MCF 10A (cell line): ENCODE measurements at places on chromosomes 1 and 21.

GRCh38 chr1:7664893-7665250 lies 106.2 kb upstream of the VAMP3 start:
- H3K27ac ChIP-seq, result no peak overlapping the region
- no peak for DNase-seq
- no peaks in the 10 kb centered on the region for H3K27me3 ChIP-seq
- no peaks in the 10 kb centered on the region for H3K36me3 ChIP-seq
- no peak overlapping the region for H3K4me3 ChIP-seq
- no peaks in the 10 kb centered on the region for H3K4me1 ChIP-seq

DNA sequence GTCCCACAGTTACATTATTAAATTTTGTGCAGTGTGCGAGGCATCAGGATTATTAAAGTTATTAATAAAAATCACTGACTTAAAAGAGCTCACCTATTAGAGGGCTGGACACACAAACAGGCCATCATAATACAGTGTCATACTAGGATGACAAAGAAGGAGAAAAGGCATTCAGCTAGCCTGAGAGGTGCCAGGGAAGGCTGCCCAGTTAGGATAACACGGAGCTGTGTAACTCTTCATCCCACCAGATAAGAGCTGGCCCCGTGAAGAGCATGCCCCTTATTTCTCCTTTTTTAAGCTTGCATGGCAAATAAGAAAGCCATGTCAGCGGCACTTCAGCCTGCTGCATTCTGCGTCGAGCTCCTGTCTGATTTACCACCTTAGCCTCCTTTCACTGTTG lies 109.5 kb downstream of the KCNK1 start:
- no peak overlapping the region for H3K4me3 ChIP-seq
- H3K27me3 ChIP-seq, result no peaks in the 10 kb centered on the region
- no peak overlapping the region for H3K27ac ChIP-seq
- DNase-seq, result no peak

GRCh38 chr1:206570529-206570928 lies 41.7 kb downstream of the EIF2D start:
- H3K4me1 ChIP-seq, result peaks cover 7% of the 10 kb centered on the region

- H3K4me1 ChIP-seq, result no peaks in the 10 kb centered on the region
- H3K36me3 ChIP-seq, result no peaks in the 10 kb centered on the region
- DNase-seq, result no peak
Observed at GRCh38 chr1:118979754-118980575, 8.2 kb downstream of the TBX15 start.

DNA sequence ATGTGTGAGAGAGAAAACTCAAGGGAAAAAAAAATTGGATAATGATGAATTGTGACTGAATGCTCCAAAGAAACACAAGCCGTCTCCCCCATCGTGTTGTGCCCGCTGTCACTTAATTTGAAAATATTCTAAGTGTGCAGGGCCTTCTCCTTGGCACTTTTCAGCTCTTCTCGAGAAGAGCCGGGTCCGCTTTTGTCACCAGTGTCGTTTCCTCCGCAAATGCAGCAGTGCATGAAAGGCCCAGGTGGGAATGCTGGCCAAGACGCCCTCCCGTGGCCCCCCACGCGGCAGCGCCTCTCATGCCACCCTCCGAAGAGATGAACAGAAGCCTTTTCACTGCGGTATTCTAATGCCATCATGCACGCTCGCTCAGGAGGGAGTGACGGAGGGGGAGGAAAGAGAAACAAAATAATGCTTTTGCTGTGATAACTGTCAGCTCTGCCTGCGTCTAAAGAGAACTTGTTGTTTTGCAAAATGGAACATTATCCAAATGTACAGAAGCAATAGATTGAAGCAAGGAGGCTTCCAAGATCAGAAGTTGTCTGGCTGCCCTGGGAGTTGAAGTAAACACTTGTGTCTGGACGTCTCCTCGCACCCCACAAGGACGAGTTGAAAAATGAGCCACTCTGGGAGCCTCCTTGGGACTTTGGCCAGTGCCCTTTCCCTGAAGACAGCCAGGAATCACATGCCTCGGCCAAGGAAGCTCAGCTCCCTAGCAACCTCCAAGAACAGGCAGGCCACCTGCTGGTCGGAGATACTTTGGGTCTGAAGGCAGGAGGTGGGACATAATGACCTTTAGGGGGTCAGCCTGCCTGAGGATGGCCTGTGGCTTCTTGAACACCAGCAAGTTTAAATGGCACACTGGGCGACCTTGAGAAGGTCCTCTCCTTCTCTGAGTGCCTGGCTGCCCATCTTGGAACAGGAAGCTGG lies 166.1 kb upstream of the ZC3H12A start:
- H3K27ac ChIP-seq, result no peak overlapping the region
- no peak overlapping the region for H3K4me3 ChIP-seq
- H3K36me3 ChIP-seq, result no peaks in the 10 kb centered on the region
- DNase-seq, result no peak

DNA sequence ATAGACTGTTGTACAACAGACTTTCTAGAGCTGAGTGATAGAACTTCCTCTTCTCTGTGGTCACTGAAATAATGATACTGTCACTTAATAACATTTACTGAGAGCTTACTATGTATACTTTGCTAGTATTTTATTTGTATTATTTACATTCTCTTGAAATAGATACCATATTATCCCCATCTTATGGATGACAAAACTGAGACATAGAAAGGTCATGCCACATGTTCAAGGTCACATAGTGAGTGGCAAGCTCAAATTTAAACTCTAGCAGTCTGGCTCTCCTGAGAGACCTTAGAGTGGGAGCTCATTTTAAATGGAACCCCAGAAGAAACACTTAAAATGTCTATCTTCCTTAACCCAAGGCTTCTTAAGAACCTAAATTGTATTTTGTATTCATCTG lies 266.6 kb upstream of the CAMK1G start:
- H3K4me1 ChIP-seq, result peaks cover 14% of the 10 kb centered on the region
- H3K27ac ChIP-seq, result no peak overlapping the region
- no peak for DNase-seq
- no peak overlapping the region for H3K4me3 ChIP-seq
- H3K36me3 ChIP-seq, result no peaks in the 10 kb centered on the region

DNA sequence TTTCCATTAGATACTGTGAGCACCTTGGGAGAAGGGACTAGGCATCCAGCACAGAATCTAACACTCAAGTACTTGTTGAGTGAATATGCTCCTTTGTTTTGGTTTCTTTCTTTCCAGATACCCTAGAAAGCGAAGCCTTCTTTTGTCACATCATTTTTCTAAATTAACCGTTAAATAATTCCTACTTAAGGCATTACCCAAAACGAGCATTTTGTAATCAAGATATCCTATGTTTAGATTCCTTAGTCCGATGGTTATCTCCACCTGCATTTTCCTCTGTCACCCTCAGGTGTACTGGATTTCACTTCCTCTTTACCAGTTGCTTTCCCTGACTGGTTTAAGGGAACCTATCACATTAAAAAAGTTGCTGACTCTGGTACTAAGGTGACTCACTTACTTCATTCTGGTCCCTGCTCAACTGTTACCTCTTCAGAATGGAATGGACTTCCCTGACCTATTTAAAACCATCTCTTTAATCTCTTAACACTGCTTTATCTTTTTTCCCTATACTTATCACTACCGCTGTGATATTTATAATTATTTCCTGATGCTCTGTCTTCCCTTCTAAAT lies 3.2 kb downstream of the B3GALNT2 start:
- no peaks in the 10 kb centered on the region for H3K27me3 ChIP-seq
- peaks cover 39% of the 10 kb centered on the region for H3K4me1 ChIP-seq
- H3K27ac ChIP-seq, result peak overlapping the region; percentile 14
- peaks cover 9% of the 10 kb centered on the region for H3K36me3 ChIP-seq
- no peak overlapping the region for H3K4me3 ChIP-seq
